ENCODE measurements at places on chromosomes 11 and 22.

DNA sequence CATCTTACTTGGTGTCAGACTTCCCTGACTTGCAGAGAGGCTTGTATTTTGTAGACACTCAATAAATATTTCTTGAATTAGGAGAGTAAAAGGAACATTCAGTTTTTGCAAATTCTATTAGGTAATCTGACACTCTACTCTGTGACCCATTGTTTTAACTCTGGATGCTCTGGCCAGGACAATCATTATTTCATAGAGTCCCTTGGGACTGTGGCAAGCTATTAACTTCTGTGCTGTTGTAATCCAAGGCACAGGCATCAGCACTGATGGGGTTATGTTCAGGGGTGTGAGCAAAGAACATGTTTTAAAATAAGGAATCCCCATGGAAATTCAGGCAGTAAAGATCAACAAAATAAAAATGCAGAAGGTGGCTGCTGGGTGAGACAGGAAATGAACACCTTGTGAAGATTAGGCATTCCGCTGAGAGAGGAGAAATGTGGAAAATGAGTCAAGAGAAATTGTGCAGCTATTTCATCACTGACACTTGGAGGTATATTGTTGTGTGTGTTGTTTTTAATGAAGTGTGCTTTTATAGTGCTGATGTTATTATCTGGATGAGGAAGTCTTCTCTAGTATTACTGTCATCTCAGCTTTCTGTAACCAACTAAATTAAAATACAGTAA lies 175.2 kb downstream of the WNT11 start:
- peak; percentile 18 for DNase-seq

GRCh38 chr11:9838961-9839360 lies 175.1 kb downstream of the SWAP70 start:
- no peak for DNase-seq

DNA sequence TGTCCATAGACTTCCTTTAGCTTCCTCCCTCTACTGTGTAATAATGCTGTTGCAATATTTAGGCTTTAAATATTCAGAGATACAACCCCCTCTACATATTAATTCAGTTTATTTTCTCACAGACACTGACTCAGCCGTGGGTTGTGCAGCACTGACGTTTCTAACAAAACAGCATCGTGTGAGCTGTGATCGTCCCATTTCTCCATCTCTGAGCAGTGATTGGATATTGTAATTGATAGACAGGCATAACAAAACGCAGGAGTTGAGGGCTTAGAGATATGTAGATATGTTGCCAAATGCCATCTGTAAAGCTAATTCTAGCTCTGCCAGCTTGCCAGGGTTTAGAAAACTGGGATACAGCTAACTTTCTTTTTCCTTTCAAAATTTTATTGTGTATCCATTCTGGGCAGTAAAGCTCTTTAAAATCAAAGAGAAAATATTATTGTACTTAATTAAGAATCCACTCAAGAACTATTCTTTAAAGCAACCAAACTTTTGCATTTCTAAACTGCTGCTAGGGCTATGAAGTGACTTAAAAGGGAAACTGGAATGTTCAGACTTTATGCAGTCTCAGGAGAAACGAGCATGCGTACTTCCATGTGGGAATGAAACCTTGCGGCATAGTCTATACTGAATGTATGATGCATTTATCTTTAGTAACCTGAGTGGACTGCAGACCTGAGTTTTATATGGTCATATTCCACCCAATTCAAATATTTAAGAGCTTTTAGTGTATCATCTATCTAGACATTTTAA lies 22.7 kb downstream of the BTBD10 start:
- DNase-seq: peak; percentile 78

DNA sequence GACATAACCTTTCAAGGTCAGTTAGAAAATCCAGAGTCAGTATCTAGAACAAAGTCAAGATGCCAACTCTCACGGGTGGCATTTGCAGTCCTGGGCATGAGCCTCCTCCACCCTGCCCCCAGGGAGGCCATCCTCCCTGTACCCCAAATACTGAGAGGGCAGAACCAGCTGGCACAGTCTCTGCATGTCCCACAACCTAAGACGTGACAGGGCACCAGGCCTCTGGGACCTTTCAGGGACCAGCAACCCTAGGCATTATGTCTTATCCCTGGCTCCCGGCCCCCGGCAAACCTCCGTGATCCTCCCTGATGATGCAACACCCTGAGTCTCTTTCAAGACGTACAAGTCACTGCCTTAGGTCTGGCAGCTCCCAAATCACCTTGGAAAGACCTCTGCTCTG lies 2.0 kb downstream of the MB start:
- DNase-seq: no peak

- DNase-seq: peak; percentile 97
Measured at GRCh38 chr11:62881579-62882430, 1.1 kb downstream of the SLC3A2 start.

GRCh38 chr11:117639601-117640000 lies 157.4 kb downstream of the DSCAML1 start:
- no peak for DNase-seq

DNA sequence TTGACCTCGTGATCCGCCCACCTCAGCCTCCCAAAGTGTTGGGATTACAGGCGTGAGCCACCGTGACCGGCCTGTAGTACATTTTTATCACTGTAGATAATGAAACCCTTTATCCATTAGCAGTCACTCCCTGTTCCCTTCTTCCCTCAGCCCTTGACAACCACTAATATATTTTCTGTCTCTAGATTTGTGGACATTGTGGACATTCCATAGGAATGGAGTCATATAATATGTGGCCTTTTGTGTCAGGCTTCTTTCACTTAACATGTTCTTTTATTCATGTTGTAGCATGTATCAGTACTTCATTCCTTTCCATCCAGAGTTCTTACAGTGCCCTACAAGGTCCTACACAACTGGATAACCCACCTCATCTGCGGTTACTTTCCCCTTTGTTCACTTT lies 30.5 kb downstream of the RRM1 start:
- no peak for DNase-seq

GRCh38 chr11:82676483-82677094 lies 57.1 kb downstream of the FAM181B start:
- DNase-seq: no peak

Data from GM04504 (cell line).